ENCODE measurements at places on chromosomes 7 and 10.

DNA sequence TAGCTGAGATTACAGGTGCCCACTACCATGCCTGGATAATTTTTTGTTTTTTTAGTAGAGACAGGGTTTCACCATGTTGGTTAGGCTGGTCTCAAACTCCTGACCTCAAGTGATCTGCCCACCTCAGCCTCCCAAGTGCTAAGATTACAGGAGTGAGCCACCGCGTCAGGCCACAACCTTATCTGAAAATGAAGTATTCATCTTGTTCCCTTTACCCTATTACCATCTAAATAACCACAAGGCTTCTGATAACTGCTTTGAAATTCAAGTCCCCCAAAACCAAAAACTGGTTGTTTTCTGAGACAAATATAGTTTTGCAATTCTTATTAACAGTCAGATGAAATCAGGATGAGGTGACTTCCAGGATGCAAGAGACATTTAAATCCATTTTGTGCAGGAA, 2.4 kb downstream of the TCTN3 start:
- DNase-seq, result no peak

DNA sequence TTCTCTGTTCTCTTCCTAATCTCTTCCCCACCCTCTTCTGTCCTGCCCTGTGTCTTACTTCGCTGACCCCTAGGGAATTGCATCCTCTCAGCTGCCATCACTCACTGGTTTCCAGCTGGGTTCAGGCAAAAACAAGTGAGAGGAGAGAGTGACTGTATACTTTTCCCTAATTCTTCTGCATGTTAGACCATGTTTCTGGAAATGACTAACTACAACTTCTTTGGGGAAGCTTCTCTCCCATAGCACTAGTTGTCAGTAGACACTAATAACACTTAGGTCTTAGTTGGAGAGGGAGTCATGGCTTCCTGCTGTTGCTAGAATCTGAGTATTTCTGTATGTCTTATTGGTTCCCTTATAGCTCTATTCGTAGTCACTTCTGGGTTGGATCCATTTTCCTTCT, 299.0 kb upstream of the FZD1 start:
- DNase-seq, result no peak

GRCh38 chr10:60893231-60893630, 50.8 kb downstream of the RHOBTB1 start:
- no peak for DNase-seq

GRCh38 chr7:70338015-70338414, 739.7 kb downstream of the AUTS2 start:
- DNase-seq, result no peak

DNA sequence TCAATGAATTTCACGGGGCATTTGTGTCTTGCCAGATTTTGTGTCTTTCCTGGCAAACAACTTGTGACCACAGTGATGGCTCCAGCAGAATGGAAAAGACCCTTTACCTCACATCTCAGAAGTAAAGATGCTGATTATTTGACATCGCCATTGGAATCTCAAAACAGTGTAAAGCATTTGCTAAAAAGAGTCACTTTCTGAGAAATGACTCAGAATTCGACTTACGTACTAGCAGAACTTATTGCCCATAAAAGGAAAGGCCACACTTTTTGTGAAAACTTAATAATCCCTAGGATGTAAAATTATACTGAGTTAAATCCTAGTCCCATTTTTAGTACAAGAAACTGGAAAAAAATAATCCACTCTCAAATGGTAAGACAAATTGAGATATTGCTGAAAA, 35.9 kb upstream of the PRKCQ start:
- DNase-seq, result no peak

DNA sequence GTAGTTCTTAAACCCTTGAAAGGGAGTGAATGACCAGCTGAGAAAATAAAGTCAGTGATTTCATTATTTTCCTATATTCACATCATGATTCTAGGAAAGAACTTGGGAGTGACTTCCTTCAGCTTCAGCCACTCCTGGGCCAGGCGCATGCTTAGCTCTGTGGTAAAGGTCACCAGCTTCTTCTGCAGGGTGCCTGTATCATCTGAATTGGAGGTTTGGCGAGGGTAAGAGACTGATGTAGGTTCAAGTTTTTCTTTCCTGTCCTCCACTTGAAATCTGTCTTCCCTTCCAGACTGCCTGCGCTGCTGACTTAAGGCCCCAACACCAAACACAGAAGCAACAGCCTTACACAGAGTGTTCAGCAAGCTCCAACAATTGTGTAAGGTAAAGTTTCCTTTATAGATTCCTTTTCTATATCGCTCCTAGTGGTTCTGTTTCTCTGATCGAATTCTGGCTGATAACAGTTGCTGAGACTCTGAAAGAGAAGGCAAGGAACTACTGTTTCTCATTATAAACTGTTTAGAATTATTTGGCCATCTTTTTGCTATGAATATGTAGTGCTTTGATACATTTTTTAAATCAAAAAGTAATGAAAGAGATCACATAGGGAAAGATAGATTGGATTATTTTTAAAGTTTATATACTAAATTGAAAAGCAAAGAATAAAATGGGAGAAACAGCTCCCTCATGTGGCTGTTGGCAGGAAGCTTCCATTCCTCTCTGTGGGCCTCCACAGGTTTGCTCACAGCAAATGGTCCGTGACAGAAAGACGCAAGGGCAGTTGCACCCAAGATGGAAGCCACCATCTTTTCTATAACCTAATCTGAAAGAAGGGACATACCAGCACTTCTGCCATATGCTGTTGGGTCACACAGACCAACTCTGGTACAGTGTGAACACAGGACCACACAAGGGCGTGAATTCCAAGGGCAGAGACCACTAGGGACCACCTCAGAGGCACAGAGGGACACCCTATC, 14.0 kb downstream of the GATAD1 start:
- peak; percentile 24 for DNase-seq

DNA sequence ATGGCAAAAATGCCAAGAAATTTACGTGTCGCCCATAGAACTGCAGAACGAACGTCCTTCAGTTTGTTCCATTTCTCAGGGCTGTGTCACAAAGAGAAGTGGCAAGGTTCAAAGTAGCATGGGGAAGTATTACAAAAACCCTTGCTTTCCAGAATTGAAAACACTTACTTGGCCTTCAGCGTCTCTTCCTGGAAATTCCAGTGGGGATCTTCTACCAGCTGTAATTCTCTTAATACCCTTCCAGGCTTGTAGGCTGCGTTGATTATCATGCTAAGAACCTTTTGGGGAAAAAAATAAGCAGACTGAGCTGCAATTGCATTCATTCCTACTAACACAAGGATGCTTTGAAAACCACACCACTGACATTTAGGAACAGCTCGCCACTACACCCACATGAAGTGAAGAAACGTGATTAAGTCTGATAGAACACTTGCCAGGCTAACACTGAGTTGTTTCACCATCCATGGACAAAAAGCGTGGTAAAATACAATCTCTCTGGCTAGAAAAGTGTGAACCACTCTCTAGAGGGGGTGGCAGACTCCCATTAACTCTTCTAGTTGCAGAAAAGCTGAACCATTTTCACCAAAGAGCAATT, 222.3 kb downstream of the SFMBT2 start:
- DNase-seq, result no peak

GRCh38 chr7:138738114-138738513, 37.0 kb upstream of the SVOPL start:
- DNase-seq, result no peak
